ENCODE measurements at places on chromosomes 2 and 18.

GRCh38 chr2:141068053-141068682, 1062.6 kb downstream of the LRP1B start:
- no peak for DNase-seq

DNA sequence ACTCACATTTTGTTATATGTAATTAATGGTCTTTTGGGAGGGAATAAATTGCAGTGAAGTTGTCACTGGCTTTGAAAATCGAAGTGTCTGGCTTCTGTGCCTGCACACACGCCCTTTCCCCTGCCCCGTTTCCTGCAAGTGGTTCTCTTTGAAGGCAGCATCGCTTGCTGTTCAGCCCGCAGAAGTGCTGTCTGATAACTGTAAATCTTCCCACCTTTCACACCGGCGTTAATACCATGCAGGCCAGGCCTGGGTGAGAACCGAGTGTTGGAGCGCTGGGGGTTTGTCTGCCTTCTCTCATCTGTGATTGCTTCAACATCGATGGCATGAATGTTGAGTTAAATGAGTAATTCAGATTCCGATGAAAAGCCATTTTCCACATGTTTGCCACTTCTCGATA, 37.9 kb upstream of the RPL31 start:
- DNase-seq = no peak

DNA sequence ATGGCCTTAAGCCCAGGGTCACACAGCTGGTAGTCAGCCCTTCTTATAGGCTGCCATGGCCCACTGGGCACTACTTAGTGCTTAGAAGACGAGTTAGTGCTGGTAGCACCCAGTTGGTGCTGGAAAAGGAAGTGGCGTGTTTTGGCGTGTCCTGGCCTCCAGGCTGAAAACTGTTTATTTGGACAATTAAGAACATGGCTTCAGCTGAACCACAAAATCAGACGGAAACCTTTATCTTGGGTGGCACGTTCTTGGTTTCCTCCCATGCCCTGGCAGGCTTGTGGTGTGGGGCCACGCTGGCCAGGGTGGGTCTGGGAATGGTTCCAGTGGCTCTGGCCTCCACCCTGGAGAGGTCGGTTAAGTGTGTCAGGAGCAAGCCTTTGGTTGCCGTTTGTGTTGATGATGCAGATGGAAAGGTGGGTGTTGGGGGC, 141.5 kb upstream of the HAAO start:
- no peak for DNase-seq

- no peak for DNase-seq
Observed at GRCh38 chr2:153101187-153101586, 377.4 kb downstream of the RPRM start.

- no peak for DNase-seq
Observed at GRCh38 chr2:9345997-9346396, 77.3 kb downstream of the ITGB1BP1 start.

- no peak for DNase-seq
Observed at GRCh38 chr2:219174801-219175200, 1.9 kb downstream of the CNPPD1 start.

GRCh38 chr2:63882395-63883105, 40.9 kb downstream of the UGP2 start:
- no peak for DNase-seq

- DNase-seq = peak; percentile 63
Observed at GRCh38 chr18:2898186-2898640, 51.4 kb downstream of the EMILIN2 start.

- DNase-seq = no peak
Observed at GRCh38 chr2:219280651-219281050, 1.5 kb downstream of the DNAJB2 start.

DNA sequence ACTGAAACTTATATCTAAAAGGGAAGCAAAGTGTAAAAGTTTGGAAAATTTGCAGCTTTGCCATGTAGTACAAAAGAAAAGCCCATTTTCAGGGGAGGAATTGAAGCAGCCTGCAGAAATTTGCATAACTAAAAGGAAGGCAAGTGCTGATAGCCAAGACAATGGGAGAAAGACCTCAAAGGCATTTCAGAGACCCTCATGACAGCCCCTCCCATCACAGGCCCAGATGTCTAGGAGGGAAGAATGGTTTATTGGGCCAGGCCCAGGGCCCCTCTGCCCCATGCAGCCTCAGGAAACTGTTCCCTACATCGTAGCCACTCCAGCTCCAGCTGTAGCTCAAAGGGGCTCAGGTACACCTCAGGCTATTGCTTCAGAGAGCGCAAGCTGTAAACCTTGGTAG, 14.4 kb upstream of the WDR75 start:
- no peak for DNase-seq

DNA sequence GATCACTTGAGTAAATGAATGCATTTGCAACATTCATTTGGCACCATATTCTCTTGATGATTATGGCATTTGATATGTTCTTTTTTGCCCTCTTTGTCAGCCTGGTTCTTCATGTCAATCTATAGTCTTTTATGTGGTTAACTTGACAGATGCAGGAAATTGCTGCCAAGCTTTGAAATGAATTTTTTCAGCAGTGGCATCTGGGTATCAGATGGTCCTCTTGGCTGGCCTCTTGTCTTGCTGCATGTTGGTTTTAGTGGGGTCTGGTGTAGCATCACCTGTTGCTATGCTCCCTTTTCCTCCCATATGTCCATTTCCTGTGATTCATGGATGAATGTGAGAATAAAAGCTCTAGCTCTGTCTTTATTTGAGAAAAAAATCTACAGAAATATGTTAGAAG, 119.9 kb downstream of the DPP4 start:
- peak; percentile 17 for DNase-seq

DNA sequence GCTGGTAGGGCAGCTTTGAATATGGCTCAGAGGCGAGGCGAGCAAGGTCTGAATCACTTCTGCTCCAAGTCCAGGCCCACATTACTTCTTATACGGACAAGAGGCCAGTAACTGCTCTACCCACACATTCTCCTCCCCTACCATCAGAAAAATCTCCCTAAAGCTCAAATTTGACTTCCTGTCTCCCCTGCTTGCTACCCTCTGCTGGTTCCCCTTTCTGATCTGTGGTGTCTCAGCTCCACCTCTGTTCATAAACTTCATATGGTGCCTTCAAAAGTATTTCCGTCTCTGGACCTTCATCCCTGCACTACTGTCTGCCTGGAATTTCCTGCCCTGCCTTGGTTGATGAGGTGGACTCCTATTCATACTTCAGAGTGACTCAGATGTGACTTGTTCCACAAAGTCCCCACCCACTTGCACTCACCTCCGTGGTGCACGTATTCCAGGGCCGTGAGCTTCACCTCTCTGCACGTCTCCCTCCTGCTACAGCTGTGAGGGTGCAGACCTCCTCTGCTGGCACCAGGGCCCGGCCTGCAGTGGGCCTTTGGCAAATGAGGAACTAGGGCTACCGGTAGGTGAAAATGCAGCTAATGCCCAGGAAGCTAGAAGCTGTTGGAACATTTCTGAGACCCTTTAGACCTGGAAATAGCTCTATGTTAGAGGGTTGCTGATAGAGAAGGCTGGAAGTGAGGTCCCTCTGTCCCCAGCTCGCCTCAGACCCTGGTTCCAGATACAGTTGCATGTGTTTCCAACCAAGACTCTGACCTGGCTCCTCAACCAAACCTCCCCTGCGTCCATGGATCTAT, 24.6 kb upstream of the KCMF1 start:
- DNase-seq = peak; percentile 68

DNA sequence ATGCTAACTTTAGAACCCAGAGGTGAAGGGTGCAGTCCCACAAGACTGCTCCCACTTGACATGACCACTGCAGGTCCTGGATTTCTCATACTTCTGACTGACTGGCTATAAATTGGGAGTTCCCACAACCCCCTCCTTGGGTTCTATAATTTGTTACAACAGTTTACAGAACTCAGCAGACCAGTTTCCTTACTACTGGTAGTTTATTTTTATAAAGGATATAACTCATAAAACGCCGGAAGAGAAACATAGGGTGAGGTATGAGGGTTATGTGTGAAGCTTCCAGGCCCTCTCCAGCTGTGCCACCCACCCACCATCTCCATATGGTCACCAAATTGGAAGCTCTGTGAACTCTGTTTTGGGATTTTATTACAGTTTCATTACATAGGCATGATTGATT, 839.6 kb downstream of the TSN start:
- DNase-seq = no peak

- no peak for DNase-seq
Observed at GRCh38 chr2:133504566-133505505, 63.4 kb downstream of the NCKAP5 start.

DNA sequence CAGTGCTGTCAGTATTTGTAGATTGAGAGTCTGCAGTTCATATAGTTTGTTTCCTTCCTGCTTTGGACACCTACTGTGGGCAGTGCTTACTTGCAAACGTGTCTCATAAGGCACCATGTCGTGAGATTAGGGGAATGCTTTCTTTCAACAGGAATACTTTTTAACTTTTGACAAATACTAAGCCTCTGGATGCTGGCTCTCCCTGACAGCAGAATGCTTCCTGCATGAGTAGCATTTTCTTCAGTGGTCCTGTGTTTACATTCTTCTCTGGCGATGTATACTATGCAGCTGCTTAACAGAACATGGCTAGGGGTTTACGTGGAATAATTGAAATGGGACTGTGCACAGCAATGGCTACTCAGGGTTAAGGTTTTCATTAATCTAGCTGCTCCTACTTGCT, 807.5 kb downstream of the MBD2 start:
- no peak for DNase-seq

- DNase-seq = no peak
Observed at GRCh38 chr2:6911721-6912120, 5.5 kb upstream of the RNF144A start.

DNA sequence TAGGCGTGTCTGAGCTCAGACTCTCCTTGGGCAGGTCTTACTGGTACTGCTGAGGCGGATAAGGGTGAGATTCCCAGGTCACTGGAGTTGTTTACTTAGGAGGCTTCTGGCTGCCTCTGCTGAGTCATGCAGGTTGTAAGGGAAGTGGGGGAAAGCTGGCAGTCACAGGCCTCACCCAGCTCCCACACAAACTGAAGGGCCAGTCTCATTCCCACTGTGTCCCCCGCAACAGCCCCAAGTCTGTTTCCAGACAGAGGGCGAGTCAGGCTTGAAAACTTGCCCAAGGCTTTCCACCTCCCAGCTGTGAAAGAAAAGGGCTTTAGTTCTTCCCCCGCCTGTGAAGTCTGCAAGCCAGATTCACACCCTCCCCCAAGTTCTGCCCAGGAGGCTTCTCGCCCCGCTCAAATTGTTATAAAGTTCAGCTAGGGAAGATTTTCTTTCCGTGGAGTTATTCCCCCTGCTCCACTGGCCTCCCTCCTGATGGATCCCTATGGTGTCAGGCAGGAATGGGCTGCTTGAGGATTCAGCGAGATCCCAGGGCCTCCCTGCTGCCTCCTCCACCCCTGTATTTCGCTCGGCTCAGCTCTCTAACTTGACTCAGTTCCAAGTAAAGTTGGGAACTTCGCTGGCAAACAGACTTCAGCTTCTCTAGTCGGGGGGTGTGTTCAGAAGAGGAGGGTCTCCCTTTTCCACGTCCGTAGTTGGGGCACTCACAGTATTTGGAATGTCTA, 248.6 kb downstream of the NR4A2 start:
- DNase-seq = peak; percentile 44

DNA sequence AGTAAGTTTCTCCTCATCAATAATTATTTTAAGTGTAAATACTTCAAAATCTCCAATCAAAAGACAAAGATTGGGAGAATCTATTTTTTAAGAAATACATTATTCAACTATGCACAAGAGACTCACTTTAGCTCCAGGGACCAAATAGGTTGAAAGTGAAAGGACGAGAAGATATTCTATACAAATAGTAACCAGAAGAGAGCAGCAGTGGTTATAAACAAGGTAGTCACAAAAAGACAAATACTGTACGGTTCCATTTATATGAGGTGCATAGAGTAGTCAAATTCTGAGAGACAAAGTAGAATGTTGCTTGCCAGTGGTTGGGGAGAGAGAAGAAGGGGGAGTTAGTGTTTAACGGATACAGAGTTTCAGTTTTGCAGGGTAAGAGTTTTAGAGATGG, 69.8 kb downstream of the POU3F3 start:
- no peak for DNase-seq

DNA sequence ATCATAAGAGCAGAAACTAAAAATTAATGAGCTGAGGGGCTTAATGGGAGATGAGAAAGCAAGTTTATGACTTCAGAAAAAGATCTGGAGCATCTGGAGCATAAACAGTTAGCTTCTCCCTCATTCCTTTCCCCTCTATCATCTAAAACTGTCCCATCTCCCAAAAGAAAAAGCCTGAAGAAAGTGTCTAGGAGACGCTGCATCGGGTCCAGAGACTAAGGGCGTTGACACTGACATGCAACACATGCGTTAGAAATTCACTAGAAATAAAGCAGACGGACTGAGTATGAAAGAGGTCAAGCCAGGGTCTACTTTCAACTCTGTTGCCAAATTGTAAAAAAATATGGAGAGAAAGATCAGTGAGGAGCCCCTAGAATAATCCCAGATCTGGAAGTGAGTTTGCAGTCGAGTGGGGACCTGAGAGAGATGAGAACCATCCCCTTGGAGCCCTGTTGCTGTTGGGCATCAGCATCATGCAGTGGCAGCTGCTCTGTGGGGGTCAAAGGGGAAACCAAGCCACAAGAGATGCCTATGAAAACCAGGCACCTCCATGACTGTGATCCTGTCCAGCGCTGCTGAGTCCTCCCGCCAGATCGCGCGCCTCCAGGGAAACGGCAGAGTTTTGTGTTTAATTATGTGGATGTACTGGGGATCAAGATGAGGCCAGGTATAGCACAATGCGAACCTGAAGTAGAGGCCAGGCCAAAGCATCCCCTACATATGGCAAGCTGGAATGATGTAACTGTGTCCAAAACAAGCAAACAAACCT, 13.9 kb downstream of the ANTXR1 start:
- DNase-seq = no peak

DNA sequence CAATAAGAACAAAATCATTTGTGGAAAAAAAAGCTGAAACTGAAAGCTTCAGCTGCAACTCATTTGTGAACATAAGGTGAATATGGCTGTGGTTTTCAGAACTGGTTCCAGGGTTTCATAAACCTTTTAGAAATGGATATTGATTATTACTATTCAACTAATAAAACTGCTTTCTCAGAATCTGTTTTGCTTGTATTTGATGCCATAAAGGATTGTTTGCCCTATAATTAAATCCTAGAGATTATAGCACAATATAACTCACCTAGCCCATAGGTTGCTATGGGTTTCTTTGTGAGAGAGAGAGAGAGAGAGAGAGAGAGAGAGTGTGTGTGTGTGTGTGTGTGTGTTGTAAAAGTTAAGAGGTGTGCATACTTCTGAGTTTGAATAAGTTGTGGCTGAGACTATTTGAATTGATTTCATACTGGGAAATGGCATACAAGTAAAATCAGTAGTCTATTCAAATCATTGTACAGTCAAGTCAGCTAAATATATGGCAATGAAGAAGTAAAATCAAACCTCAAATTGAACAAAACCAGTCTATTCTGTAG, 339.2 kb downstream of the ARHGAP15 start:
- DNase-seq = no peak

- DNase-seq = no peak
Observed at GRCh38 chr2:215565897-215566296, 130.0 kb upstream of the FN1 start.

GRCh38 chr2:206368484-206368883, 74.8 kb upstream of the ADAM23 start:
- no peak for DNase-seq

DNA sequence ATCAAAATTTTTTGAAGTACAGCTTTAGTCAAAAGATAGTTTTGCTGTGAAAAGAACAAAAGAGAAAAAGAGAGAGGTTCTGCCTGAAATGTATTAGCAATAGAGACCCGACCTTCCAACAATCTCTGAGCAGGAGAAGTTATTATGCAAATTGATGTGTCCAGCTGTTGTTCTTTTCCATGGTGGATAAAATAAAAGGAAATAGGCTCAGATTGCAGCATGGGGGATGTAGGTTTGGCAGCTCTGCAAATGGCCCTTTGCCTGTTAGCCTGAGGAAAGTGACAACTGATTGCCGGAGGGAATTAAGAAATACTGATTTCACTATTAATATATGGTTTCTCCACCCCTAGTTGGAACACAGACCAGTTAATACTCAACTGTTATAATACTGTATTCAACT, 1283.2 kb upstream of the NXPH2 start:
- DNase-seq = no peak
